Stimulated activated CD8-positive, alpha-beta memory T cell treated with anti-CD3 and anti-CD28 coated beads, Interleukin-2, amount 100 ng/mL, for 48 hours (primary cell): ENCODE measurements at places on chromosomes 6 and 20.

- DNase-seq: no peak
Measured at GRCh38 chr20:32564921-32565734, 20.0 kb downstream of the NOL4L start.

DNA sequence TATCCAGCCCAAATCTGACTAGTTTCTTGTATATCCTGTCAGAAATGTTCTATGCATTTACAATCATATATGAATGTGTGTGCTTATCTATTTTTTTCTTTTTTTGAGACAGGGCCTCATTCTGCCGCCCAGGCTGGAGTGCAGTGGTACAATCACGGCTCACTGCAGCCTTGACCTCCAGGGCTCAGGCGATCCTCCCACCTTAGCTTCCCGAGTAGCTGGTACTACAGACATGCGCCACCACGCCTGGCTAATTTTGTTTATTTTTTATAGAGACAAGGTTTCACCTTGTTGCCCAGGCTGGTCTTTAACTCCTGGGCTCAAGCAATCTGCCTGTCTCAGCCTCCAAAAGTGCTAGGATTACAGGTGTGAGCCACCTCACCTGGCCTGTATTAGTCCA lies 3.0 kb upstream of the RAB44 start:
- DNase-seq: no peak

GRCh38 chr20:61810066-61810737 lies 255.5 kb downstream of the TAF4 start:
- DNase-seq: no peak

DNA sequence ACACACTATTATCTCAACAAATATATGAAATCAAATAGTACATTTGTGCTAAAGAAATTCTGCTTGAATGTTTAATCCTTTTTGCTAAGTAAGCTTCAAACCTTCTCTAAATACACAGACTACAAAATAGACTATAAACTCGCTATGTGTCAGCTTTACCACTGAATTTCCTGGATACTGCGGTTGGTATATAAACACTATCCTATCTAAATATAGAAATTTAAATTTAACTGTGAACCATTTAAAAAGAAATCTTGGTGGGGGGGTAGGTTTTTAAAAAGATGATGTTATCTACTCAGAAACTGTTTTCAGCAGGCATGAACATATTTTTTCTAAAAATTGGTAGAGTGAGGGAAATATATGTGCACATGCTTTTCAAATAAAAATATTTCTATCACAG lies 306.5 kb upstream of the RUNX2 start:
- no peak for DNase-seq

GRCh38 chr6:14857501-14857900 lies 388.4 kb upstream of the JARID2 start:
- DNase-seq: peak; percentile 66

DNA sequence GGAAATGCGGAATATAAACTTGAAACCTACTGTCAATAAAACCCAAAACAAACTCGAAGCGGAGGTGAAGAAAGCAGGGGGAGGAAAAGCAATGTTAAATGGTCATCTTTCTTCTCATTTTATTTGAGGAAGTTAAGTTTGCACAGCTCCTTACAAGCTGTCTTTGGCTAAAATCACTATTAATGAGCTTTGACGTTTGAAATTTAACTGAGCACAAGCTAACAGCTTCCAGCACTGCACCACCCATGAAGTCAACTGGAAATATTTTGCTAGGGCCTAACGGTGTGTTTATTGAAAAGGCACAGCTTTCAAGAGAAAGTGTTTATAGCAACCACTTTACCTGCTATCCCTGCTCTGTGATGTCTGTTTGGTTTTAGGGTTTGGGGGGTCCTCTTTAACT lies 103.8 kb downstream of the PKHD1 start:
- no peak for DNase-seq

- no peak for DNase-seq
Measured at GRCh38 chr6:152087701-152088100, 280.2 kb downstream of the ESR1 start.

DNA sequence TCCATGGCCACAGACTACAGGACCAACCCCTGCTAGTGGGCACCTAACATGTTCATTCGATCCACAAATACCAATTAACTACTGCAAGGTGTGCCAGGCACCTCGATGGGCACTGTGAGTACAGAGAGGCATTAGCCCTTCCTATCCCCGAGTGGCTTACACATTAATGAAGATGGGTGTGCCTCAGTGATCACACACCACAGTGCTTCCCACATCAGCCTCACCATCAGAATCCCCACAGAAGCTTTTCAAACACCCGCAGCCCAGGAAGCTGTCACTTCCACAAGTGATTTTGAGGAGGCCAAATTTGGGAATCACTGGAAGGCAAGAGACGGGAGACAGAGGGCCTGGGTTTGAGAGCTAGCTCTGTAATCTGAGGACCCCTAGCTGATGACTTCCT lies 23.7 kb downstream of the EZR start:
- no peak for DNase-seq

DNA sequence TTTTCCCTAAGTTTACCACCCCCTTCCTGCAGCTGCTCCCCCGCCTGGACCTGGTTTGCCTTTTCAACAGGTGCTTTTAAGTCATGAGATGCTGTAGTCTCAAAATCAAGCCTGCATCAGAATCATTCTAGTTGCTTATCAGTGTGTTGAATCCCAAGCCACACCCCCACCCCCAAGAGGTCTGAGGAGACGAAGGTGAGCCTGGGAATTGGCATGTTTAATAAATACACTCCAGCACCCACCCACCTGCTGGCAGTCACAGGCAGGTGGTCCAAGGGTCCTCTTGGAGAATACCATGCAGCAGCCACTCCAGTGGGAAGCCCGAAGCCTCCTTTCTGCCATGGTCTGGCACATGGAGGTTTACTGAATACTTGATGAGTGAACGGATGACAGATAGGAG lies 1.1 kb upstream of the ADIG start:
- DNase-seq: no peak

DNA sequence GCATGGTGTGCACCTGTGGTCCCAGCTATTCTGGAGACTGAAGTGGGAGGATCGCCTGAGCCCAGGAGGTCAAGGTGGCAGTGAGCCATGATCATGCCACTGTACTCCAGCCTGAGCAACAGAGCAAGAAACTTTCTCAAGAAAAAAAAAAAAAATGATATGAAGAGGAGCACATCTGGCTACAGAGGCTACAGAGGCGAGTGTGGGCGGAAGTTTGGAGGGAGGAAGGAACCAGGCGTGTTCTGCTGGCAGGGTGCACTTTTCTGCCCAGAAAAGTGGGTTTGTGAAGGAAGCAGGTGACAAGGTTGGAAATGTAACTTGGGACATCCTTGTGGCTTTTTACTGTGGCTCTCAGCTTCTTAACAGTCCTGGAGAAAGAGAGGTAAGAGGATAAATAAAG lies 96.7 kb downstream of the SNX5 start:
- no peak for DNase-seq

GRCh38 chr20:42193119-42193518 lies 574.9 kb upstream of the CHD6 start:
- no peak for DNase-seq

DNA sequence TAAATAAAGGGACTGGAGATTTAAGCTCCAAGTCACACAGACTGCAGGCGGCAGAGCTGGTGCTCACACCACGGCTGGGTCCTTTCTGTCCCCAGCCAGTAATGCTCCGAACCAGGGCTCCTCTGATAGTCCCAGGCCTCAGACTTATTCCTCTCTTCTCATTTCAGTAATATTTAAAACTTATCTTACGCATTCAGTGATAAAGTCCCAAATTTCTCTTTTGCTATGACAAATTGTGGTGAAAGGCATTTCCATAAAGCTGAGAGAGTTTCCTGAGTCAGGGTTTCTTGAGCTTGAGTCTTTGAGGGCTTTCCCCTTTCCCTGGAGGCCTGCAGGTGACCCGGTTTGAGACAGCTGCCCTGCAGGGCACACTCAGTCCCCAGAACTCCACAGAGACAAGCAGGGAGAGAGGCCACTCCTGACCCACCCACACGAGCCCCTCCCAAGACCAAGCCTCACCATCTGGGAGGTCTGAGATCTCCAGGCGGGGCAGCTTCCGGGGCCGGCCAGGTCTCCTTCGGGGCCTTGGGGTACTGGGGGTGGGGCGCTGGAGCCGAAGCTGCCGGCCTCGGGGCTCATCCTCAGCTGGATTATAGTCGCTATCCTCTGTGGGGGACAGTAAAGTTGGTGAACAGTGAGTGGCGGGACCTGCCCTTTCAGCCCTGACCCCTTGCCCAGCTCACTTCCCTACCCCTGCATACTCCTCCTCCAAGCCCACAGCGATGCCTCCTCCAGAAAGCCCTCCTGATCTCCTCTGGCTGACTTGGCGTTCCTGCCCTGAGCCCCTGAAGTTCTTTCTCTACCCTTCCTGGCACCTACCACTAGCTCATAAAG lies 6.6 kb downstream of the ZNF335 start:
- no peak for DNase-seq
